Stimulated activated CD8-positive, alpha-beta memory T cell treated with anti-CD3 and anti-CD28 coated beads, Interleukin-4, amount 100 ng/mL, for 4 hours (primary cell): ENCODE measurements at places on chromosomes 12 and 14.

DNA sequence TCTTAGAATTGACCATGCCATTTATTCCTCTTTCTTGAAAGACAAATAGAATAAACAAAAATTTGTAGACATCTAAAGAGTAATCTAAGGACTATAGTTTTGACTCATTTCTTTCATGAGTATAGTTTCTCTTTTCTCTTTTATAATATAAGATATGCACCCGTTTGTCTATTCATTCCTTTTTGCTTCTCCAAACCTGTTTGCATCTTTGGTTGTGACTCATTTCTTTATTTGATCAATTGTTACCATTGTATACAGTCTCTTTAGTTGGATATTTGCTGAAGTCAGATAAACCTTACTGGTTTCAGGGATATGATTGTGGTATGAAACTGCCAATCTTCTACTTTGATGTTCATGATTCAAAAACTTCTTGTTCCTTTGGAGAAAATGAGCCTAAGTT, 268.7 kb downstream of the FBXL14 start:
- DNase-seq: no peak

- no peak for DNase-seq
Measured at GRCh38 chr12:16587110-16587453, 18.9 kb downstream of the LMO3 start.

GRCh38 chr12:13957576-13957975, 23.8 kb downstream of the GRIN2B start:
- no peak for DNase-seq

- DNase-seq: no peak
Measured at GRCh38 chr12:5376591-5377207, 55.2 kb upstream of the NTF3 start.

DNA sequence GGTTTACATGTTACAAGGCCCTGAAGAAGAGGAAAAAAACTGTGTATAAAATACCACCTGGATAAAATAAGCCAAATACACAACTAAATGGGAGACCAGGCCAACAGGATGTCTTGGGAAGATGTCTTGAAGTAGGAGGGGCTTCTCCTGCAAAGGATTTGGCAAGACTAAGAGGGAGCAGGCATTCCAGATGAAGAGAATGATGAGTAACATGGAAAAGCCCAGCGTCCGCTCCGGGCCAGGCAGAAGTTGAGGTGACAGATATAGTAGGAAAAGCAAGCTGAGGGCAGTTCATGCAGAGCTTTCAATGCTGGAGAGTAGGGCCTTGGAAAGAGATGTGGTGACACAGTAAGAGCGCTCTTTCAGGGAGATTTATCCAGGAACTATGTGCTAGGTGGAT, 16.1 kb upstream of the EIF4B start:
- no peak for DNase-seq

- DNase-seq: no peak
Measured at GRCh38 chr14:93937519-93937918, 10.4 kb downstream of the FAM181A start.

DNA sequence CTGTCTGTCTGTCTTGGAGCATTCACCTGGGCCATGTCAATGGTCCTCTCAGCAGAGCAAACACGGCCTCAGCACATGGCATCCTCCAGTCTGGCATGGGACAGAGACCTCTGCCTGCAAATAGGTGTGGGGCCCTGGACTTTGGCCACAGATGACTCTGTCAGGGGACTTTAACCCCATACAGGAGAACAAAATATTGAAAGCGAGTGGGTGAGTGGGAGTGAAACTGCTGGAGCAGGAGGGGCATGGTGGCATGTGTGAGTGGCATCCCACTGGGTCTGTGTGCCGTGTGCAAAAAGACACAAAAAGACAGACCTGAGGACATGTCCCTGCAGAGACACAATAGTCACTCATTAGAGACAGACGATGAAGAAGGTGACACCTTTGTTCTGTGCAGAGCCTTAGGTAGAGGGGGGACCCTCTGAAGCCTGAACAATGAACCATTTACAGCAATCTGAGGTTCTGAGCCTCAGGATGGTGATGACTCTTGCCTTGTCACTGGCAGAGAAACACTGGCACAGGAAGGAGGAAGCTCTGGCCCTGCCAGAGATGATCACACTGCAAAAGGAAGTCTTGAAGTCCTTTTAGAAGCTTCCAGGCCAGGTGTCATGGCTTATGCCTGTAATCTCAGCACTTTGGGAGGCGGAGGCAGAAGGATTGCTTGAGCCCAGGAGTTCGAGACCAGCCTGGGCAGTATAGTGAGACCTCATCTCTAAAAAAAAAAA, 7.5 kb downstream of the LAG3 start:
- DNase-seq: no peak

- no peak for DNase-seq
Measured at GRCh38 chr12:7369274-7369729, 65.4 kb downstream of the ACSM4 start.

DNA sequence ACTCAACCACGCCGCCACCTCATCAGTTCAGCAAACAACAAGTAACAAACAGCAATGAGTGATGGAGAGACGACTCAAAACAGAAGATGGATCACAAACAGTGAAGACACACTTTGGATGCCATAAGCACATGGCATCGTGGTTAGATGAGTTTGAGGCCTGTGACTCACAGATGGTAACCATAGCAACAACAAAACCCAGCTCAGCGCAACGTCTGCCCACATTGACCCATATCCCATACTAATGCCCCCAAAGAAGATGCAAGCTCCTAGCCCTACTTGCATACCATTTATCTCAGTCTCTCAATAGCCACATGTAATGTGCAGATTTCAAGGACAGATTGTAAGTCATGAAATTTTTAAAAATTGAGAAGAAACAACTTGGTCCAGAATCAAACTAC, 1322.3 kb upstream of the TMEM132C start:
- no peak for DNase-seq

- DNase-seq: no peak
Measured at GRCh38 chr14:97970222-97970621, 1173.0 kb downstream of the VRK1 start.

DNA sequence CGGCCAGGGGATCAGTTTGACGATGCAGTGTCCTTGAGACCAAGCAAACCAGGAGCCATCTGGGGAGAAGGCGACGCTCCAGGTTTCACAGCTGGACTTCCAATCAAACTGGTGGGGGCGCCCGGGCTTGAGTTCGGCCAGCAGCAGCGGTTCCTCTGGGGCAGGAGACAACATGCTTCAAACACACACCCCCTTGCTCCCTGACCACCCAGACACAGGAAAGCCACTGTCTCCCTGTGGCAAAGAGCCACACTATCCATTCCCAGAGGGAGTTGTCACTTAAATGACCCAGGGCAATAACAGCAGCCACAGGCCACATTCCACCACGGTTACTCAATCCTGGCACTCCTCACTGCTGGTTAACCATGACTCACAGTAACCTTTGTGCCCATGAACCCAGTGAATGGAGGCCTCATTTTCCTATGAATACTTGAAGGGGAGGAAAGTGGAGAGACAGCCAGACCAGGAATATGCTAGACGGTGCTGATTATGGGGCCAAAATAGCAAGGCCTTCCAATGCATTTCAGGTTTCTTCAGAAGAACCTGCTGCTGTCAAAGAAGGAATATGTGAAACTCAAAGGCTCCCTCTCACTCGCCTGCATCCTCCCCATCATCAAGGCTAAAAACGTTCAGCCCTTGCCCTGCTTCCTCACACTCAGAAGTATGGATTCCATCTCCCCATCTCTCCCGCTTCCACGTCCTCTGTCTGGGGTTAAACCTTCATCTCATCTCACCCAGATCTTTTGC, 8.5 kb downstream of the WSB2 start:
- no peak for DNase-seq

GRCh38 chr14:90576981-90577660, 180.3 kb downstream of the CALM1 start:
- DNase-seq: no peak

DNA sequence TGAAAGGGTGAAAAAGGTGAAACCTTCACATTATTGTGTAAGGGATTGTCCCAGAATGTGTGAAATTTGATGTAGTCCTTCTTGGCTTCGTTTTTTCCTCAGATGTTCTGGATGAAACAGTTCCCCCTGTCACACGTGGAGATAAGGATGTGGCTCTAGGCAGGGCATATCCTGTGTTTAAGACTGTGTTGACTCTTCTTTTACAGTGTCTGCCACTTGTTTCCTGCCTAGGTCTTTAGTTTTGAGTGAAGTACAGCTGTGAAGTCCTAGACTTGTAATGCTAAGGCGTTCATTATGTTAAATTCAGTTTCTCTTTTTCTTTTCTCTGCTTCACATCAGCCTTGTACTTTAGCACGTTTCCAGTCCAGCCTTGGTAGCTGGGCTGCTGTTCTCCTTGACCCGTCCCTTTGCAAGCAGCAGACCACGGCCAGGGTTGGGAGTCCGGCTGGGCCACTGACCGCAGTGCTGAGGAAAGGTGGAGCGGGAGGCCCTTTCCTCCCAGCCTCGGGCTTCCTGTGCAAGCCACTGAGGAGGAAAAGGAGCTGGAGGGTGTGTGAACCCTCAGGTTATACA, 59.1 kb downstream of the RASSF3 start:
- DNase-seq: no peak

DNA sequence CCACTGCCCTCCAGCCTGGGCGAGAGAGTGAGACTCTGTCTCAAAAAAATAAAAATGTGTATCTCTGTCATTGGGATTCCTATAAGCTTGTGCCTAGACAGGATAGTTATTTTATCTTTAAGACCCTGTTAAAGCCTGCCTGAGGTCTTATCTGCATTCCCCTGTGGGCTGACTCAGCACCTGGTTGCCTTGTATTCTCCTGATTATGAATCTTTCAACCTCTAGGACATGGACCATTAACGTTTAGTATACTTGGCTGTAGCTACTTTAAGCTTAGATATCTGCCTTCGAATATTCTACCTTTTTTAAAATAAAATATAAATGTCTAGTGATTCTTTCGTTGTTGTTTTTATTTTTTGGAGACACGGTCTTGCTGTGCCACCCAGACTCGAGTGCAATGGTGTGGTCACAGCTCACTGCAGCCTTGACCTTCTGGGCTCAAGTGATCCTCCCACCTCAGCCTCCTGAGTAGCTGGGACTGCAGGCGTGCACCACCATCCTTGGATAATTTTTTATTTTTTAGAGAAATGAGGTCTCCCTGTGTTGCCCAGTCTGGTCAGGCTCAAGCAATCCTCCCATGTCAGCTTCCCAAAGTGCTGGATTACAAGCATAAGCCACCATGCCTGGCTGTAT, 41.3 kb downstream of the RESF1 start:
- no peak for DNase-seq

DNA sequence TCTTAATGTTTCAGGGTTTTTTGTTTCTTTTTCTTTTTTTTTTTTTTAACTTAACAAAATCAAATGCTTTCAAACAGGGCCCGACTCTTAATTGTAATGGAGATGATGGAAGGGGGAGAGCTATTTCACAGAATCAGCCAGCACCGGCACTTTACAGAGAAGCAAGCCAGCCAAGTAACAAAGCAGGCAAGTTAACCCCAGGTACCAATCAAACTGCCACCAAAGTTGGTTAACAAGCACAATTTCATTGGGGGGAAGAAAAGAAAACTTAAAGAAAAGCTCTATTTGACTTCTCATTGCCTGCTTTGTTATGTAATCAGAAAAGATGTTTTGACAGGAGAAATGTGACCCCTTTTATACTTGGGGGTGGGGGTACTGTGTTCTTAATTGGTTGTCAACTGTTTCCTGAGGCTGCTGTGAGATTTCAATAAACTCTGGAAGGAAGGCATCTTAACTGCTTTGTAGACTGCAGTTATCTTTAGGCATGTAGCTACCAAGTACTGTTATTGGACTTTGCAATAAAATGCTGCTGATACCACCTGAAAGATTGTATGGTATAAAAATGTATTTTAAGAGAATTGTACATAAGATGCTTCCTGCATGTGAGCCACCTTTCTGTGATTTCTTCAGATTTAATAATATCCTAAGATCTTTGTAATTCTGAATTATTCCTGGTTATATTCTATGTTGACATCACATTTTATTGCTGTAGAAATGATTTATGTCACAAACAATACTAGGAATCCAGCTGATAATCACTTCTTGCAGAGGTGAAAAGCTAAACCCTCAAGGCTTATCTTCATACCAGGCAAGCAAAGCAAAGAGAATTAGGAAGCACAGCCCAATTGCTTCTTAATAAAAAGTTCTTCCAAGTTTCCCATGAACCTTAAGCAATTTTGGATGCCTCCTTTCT, 26.9 kb downstream of the MAPKAPK5 start:
- no peak for DNase-seq

DNA sequence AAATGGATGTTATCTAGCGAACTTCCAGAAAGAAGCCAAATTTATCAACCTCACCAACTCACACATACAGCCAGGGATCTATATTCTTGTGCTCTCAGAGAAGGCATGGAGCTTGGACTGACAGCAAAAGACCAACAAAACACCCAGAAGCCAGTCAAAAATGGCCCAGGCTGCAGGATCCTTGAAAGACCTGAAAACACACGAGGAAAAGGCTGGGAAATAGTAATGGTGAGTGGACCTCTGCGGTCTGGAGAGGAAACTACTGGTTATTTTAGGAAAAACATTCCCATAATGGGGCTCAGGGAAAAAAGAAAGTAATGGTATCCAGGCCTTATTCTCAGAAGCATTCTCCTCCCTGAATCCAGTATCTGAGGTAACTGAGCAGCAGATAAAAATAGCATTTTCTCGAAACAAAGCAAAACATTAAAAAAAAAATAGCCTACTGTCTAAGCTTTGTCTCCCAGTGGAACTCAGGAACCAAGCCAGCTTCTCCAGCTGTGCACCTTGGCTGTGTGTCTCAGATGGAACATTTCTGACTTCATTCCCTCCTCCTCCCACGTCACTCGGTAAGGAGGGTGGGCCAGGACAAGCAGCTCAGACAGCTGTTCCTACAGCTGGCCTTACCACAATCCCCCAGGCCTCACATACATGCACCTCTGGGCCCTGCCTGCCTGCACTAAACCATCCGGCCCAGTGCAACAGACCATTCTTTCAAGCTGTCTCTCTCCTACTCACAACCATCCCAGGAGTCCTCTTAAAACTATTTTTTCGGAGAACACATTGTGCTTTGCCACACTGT, 249.9 kb downstream of the DAD1 start:
- DNase-seq: no peak

- DNase-seq: no peak
Measured at GRCh38 chr12:124317400-124317799, 22.5 kb downstream of the RFLNA start.

- no peak for DNase-seq
Measured at GRCh38 chr14:63544591-63545299, 1.6 kb upstream of the PPP2R5E start.

- DNase-seq: no peak
Measured at GRCh38 chr12:57151741-57152630, 4.6 kb upstream of the LRP1-AS start.

DNA sequence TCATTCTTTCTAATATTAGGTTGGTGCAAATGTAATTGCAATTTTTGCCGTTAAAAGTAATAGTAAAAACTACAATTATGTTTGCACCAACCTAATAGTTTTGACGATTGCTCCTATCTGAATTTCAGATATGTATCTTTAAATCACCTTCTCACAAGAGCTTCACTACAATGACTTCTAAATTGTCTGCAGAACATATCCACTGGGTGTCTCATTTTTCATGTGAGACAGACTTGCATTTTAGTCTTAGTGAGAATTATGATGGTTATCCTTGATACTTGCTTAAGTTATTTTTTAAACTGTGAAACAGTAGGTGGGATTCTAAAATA, 84.6 kb downstream of the ITPR2 start:
- no peak for DNase-seq
